HEK293T (cell line): ENCODE measurements at places on chromosomes 5 and 9.

DNA sequence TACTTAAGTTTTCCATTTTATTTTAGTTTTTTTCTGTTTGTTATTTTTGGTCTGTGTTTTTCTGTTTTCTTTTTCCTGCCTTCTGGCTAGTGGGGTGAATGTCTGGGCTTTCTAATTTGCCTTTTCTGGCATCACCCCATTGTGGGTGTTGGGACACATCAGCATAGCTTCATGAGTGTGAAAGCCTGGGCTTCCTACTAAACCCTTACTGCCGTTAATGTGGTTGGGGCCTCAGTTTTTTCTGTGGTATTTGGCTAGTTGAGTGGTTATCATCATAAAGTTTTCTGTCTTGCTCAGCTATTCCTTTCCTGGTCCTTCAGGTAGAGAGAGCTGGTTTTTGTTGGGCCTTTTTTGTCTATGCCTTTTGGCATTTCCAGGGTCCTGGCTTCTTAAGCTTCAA, 21.4 kb downstream of the C5orf47 start:
- DNase-seq = no peak

- no peak for DNase-seq
Observed at GRCh38 chr5:22471154-22471553, 382.0 kb downstream of the CDH12 start.

GRCh38 chr5:5929291-5930020, 448.9 kb downstream of the MED10 start:
- no peak for DNase-seq

- DNase-seq = no peak
Observed at GRCh38 chr9:92655896-92656536, 13.9 kb downstream of the IPPK start.
